ENCODE measurements at places on chromosomes 2 and 18. TPM values are rescaled to one million over a fixed set of nuclear protein-coding genes. Genes with fewer than 3 reads are reported as not detected.

Gene MAB21L4
- total RNA-seq: 72.0 TPM

Gene TIA1
- total RNA-seq: 37.9 TPM

Gene CDH2
- 0.81 TPM for total RNA-seq

Gene PARD3B
- 6.5 TPM for total RNA-seq

Gene RBM43
- total RNA-seq: 3.9 TPM

Gene AGXT
- total RNA-seq: not detected

GRCh38 chr2:208718828-208719227 is 312.2 kb downstream of the PTH2R start:
- DNase-seq: no peak

- no peak for DNase-seq
These were observed 104.6 kb downstream of the TCF4 start for GRCh38 chr18:55483266-55483871.

GRCh38 chr2:27461118-27461517 is 18.9 kb downstream of the KRTCAP3 start:
- no peak for DNase-seq
